ENCODE measurements at places on chromosomes 11 and 22.

GRCh38 chr22:19798891-19799293, 38.3 kb downstream of the TBX1 start:
- DNase-seq = no peak

DNA sequence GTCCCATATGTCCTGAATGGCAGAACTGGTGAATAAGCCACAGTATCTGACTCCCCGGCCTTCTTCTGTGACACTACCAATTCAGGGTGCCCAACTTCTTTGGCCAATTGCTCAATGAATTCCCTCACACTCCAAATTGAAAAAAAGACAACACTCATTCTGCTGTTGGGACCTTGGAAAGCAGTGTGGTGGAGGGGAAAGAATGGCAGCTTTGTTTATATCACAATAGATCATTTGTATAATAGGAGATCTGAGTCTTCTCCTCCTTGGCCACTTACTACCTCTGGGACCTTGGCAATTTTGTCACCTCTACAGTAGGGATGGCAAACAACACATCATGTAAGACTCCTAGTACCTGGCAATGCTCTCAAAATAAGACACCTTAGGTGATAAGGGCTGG, 64.6 kb downstream of the OPCML start:
- no peak for DNase-seq

- no peak for DNase-seq
Measured at GRCh38 chr22:19879643-19879991, 24.9 kb upstream of the GNB1L start.

DNA sequence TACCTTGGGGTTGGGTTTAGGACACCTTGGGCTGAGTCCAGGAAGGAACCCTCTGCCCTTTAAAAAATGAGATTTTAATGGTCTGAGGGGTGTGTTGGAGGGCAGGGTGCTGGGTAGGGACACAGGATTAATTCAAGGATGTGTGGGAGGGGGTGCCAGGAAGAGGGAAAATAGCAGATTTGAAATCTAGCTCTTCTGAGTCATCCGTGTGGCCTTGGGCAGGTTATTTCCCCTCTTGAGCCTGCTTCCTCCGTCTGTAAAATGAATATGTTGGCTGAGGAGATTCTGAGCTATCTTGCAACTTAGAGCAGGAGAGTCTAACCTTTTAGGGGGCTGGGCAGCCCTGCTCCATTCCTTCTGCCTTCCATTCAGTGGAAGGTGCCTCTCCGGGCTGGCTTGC, 3.0 kb downstream of the TSPAN18 start:
- no peak for DNase-seq

DNA sequence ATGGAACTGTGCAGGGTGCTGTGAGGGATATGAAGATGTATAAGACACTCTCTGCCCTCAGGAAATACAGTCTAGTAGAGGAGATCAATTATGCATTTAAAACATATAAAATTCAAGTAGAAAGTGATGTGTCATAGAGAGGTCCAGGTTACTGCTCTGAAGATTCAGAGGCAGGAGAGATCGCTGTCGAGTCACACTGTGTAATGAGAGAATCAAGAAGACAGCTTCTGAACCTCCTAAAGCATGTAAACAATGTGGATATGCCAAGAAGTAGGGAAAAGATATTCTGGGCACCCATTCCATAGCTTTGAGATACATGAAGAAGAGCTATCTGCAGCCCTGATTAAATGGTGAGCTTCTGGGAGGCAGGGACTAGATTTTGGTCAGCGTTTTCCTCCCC, 16.7 kb downstream of the SSH3 start:
- no peak for DNase-seq
